HTR-8/SVneo (cell line): ENCODE measurements at places on chromosomes 5 and 9.

DNA sequence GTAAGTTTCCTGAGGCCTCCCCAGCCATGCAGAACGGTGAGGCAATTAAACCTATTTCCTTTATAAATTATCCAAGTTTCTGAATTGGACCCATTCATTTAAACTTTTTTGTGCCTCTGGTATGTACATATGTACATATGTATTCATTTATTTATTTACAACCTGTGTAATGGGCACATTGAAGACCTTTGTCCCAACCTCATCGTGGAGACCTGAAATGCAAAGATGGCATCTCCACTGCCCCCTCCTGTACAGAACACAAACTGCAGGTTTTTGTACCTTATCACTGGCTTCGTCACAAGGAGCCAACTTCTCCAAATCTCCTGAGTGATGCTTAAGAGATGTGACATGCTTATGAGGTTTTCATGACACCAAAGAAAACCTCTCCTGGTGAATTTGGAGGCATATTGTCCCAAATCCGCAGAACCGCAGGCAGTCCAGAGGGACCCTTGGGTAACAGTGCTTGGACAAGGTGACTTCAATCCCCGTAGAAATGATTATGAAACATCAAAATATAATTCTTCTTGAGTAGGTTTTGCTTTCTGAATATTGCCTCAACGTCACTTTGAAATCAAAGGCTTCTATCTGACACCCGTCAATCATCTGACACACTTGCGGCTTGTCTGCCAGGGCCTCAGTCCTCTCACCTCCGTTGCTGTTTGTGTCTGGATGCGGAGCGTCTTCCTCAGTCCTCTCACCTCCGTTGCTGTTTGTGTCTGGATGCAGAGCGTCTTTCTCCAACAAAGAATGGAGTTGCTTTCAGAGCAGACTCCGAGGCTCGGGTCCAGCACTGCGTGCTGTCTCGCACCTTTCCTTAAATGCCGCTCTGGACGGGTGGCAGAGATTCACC lies 135.0 kb upstream of the IRX4 start:
- no peak for DNase-seq

- DNase-seq: no peak
Measured at GRCh38 chr9:16371306-16371705, 499.2 kb downstream of the BNC2 start.

GRCh38 chr5:179265514-179266290 lies 79.6 kb downstream of the ADAMTS2 start:
- peak; percentile 91 for DNase-seq

- DNase-seq: no peak
Measured at GRCh38 chr9:20135119-20135697, 346.4 kb upstream of the SLC24A2 start.

GRCh38 chr9:119282476-119283077 lies 86.7 kb downstream of the BRINP1 start:
- DNase-seq: no peak

- DNase-seq: no peak
Measured at GRCh38 chr9:73844135-73844534, 653.0 kb upstream of the RORB start.
